ENCODE measurements at places on chromosomes 4 and X.

GRCh38 chr4:56212774-56213173 is 174.5 kb downstream of the AASDH start:
- no peak overlapping the region for H3K4me3 ChIP-seq
- H3K4me1 ChIP-seq = no peaks in the 10 kb centered on the region
- H3K36me3 ChIP-seq = no peaks in the 10 kb centered on the region

DNA sequence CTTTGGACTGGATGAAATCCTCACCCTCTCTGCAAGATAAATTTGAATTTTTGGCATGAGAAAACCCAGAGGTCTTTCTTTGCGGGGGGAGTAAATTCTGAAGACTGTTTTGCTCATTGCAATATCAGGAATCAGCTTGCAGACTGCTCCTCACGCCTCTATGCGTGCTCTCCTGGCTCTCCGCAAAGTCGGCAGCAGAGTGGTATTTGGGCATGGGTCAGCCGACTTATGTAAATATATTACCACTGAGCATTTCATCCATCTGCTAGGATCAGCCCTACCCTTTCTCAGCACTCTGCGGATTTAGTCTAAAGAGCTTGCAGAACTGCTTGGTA is 288.0 kb downstream of the ASMT start:
- no peak for DNase-seq
- H3K27me3 ChIP-seq = no peaks in the 10 kb centered on the region
- H3K27ac ChIP-seq = no peak overlapping the region
- no peaks in the 10 kb centered on the region for H3K4me1 ChIP-seq

GRCh38 chr4:6724421-6725111 is 8.6 kb downstream of the BLOC1S4 start:
- H3K4me1 ChIP-seq = peaks cover 10% of the 10 kb centered on the region
- no peaks in the 10 kb centered on the region for H3K36me3 ChIP-seq
- H3K27me3 ChIP-seq = no peaks in the 10 kb centered on the region

DNA sequence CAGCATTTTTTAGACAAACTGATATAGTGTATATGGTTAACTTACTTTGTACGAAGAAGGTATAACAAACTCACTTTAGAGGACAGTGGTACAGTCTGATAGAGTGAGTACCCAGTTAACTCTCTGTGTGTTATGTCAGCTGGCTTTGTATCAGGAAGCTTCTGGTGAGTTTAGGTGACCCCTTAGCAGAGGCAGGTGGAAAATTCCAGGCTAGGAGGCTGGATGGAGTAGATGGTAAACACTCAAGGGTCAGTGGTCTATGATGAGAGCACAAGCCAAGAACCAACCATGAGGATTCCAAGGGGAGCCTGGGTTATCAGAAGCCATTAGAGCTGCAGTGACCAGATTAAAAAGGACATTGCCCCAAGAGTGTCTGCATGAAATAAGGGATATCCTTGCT is 227.3 kb upstream of the CENPE start:
- no peaks in the 10 kb centered on the region for H3K27me3 ChIP-seq
- H3K36me3 ChIP-seq = no peaks in the 10 kb centered on the region
- no peak for DNase-seq
- H3K4me3 ChIP-seq = no peak overlapping the region
- no peak overlapping the region for H3K27ac ChIP-seq
- no peaks in the 10 kb centered on the region for H3K4me1 ChIP-seq

DNA sequence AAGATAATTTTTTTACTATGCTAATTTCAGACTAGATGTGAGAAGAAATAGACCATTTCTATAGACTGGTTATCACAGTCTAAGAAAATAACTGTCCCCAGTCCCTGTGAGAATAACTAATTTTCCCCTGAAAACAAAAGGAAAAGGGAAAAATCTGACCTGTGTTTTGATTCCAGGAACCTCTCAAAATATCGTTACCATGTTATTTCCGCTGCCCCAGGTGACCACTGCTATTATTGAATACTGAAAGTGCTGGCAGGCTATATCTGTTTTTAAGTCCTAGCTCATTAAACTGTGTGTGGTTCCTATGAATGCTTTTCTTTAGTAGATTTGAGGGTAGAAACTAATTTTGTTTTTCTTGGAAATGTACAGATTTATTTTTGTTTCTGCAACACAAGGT is 83.6 kb downstream of the GAB1 start:
- no peak overlapping the region for H3K27ac ChIP-seq
- H3K4me3 ChIP-seq = no peak overlapping the region
- DNase-seq = no peak
- peaks cover 4% of the 10 kb centered on the region for H3K4me1 ChIP-seq

GRCh38 chrX:1239681-1240142 is 27.3 kb upstream of the CRLF2 start:
- peaks cover 23% of the 10 kb centered on the region for H3K4me1 ChIP-seq
- DNase-seq = peak; percentile 33
- H3K27ac ChIP-seq = no peak overlapping the region
- no peak overlapping the region for H3K4me3 ChIP-seq
- H3K36me3 ChIP-seq = no peaks in the 10 kb centered on the region

GRCh38 chrX:152588206-152588605 is 49.5 kb upstream of the GABRQ start:
- no peaks in the 10 kb centered on the region for H3K36me3 ChIP-seq
- H3K27me3 ChIP-seq = no peaks in the 10 kb centered on the region
- H3K4me1 ChIP-seq = no peaks in the 10 kb centered on the region
- H3K27ac ChIP-seq = no peak overlapping the region
- no peak for DNase-seq

- peaks cover 20% of the 10 kb centered on the region for H3K4me1 ChIP-seq
- H3K36me3 ChIP-seq = no peaks in the 10 kb centered on the region
- peaks cover 55% of the 10 kb centered on the region for H3K27me3 ChIP-seq
- no peak overlapping the region for H3K27ac ChIP-seq
- H3K4me3 ChIP-seq = no peak overlapping the region
- DNase-seq = peak; percentile 61
Measured at GRCh38 chr4:54093324-54094240, 6.4 kb upstream of the GSX2 start.

GRCh38 chr4:109962401-109962800 is 49.7 kb downstream of the EGF start:
- H3K36me3 ChIP-seq = no peaks in the 10 kb centered on the region
- no peak for DNase-seq
- H3K4me1 ChIP-seq = no peaks in the 10 kb centered on the region
- no peak overlapping the region for H3K27ac ChIP-seq

DNA sequence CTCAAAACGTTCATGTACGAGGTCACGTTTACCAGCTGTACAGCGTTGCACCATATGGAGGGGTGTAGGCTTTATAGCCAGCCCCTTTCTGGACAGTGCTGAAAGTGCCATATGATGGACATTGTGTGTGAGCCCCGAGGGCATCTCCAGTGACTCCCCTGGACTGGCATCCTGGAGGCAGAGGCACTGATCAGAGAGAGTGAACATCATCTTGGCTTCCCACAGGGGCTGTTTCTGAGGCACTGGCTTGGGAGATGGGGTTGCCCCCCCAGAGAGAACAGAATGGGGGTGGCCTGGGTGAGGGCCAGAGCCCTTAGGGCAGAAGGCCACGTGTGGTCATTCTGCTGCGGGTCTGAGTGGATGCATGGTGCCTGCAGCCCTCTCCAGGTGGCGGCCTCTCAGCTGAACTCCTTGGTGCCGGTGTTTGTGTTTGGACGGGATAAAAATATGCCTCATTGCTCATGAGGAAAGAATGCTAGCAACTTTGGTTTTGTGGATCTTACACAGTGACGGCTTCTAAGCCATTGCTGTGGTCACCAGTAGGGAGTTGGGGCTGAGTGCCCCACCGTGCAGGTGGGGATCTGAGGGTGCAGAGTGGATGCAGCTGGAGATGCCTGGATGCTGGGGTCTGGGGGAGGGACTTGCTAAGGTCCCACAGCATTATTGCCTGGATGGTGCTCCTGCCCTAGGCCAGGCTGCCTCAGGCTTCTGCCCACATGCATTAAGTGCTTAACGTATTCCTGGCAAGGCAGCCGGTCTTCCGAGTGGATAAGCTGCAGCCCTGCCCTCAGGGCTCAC is 3.4 kb downstream of the WFS1 start:
- H3K4me1 ChIP-seq = peaks cover 22% of the 10 kb centered on the region
- no peak for DNase-seq
- no peaks in the 10 kb centered on the region for H3K36me3 ChIP-seq
- H3K27me3 ChIP-seq = peaks cover 9% of the 10 kb centered on the region

Data from natural killer cell (primary cell).